SJSA1 (cell line): ENCODE measurements at places on chromosomes 1 and 21. TPM values are rescaled to one million over a fixed set of nuclear protein-coding genes. Genes with fewer than 3 reads are reported as not detected.

DNA sequence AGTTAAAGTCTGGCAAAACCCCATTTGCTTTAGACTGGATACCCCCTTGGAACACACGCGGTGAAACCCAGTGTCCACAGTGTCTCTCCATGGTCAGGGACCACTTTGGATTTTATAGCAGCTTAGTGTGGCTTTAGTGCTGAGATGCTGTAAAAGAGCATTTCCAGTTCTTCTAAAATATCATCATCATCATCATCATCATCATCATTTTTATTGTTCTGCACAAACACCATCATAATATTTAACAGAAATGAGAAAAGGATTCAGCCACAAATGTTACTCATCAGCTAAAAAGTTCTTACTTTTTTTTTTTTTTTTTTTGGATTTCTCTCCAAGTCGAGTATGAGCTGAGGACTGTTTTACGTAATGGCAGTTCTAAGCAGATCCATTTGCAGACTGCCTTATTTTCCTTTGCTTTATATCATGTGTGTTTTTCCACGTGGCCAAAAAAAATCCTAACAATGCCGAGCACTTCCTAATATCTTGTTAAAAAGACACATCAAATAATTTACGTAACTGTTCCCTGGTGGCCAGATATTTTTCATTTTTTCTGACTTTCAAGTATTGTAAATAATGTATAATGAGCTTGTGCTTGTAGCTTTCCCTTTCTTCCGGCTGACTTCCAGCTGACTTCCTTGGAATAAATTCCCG, 62.8 kb downstream of the EVA1C start:
- no peaks in the 10 kb centered on the region for H3K27me3 ChIP-seq
- no peak overlapping the region for H3K27ac ChIP-seq
- peaks cover 43% of the 10 kb centered on the region for H3K4me1 ChIP-seq
- H3K36me3 ChIP-seq, result peaks cover 6% of the 10 kb centered on the region
- H3K4me3 ChIP-seq, result no peak overlapping the region

- peak overlapping the region; percentile 74; the same call in 1 of the 2 replicates for H3K27ac ChIP-seq
- peak; percentile 12 for DNase-seq
- H3K4me3 ChIP-seq, result peak overlapping the region; percentile 99
- H3K36me3 ChIP-seq, result peaks cover 33% of the 10 kb centered on the region
These were observed 1.2 kb downstream of the ACBD3 start for GRCh38 chr1:226185141-226186036.

DNA sequence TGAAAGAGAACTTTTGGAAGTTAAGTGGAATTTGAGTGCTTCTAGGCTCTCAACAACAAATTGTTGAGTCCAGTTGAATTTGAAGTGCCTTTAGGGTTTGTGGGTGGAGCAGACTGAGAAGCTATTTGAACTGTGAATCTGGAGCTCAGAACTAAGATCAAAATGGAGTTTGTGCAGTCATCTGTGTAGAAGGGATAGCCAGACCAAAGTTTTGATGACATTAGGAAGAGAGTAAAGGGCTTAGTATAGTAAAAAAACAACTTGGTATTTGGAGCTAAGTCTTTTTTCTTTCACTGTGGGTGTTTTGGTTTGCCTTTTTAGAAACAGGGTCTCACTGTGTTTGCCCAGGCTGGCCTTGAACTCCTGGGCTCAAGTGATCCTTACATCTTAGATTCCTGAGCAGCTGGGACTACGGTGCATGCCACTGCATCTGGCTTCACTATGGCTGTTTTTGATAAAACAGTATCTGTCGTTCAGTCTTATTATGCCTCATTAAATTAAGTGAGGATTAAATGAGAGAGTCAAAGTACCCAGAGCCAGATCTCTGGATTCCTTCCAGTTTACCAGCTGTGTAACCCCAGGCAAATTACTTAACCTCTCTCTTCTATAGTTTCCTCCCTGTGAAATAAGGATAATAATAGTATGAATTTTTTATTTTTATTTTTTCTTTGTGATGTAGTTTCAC, 20.0 kb downstream of the HDAC1 start:
- no peak overlapping the region for H3K27ac ChIP-seq
- no peak for DNase-seq
- no peak overlapping the region for H3K4me3 ChIP-seq
- peaks cover 48% of the 10 kb centered on the region for H3K36me3 ChIP-seq
- H3K4me1 ChIP-seq, result peaks cover 8% of the 10 kb centered on the region

DNA sequence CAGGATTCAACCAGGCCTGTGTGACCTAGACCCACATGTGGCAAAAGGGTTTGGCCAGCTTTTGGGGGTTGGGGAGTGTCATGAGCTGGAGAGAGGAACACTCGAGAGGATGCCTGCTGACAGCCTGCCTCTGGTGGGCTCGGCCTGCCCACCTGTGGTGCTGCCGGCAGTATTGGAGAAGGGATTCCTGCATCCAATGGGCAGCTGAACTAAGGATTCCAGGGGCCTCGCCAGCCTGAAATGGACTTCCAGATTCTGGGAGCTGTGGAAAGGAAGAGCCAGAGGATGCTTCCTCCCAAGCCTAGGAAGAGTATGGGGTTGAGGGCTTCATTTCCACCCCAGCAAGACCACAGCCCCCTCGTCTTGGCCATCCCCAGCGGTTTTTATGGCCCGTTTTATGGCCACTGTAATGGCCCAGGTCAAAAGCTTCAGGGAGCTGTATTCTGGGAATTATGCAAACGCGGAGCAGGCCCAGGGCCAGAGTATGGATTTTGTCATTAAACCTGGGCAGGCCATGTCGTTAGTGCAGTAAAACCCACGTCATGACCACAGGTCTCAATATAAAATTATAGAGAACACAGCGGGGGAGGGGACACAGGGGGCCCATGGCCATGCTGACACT, 63.6 kb downstream of the TMEM53 start:
- no peaks in the 10 kb centered on the region for H3K36me3 ChIP-seq
- DNase-seq, result no peak
- H3K27ac ChIP-seq, result no peak overlapping the region
- H3K4me3 ChIP-seq, result no peak overlapping the region
- H3K4me1 ChIP-seq, result no peaks in the 10 kb centered on the region

DNA sequence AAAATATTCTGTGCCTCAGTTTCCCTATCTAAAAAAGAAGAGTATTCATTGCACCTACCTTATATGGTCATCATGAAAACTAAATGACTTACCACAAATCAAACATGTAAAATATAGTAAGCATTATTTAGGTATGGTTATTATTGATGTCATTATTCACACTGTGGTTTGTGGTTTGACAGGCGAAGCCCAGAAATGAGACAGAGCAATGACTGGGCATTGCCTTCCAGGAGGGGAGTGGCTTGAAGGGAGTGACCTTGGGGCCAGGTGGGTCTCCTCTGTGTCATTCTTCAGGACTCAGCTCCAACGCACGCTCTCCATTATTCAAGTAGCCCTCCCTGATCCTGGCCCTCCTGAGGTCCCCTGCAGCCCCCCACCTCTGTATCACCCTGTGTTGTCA, 133.7 kb downstream of the DMRTA2 start:
- no peak overlapping the region for H3K4me3 ChIP-seq
- no peak for DNase-seq
- no peak overlapping the region for H3K27ac ChIP-seq

DNA sequence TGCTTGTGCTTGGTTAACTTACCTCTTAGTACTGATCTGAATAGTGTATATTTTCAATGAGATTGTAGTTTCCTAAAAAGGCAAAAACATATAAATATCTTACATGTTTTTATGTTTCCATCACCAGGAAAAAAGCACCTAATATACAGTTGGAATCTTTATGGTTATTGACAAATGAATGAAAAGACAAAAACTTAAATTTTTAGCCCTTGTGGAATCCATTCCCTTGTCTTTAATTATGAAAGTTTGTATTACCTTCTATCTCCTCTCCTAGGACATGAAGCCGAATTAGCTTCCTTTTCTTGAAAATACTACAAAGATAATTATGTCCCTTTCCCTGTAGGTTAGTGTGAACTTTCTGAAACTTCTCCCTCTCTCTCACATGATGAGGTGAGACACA, at the start of gene OR2T12:
Gene OR2T12, minus strand, starts transcription at position 101 of the 400 bp plus-strand sequence. CDS start 7,846 bp downstream, outside the sequence.
- H3K27ac ChIP-seq, result no peak within 1 kb of the TSS
- no peaks in the 10 kb centered on the region for H3K27me3 ChIP-seq
- H3K4me3 ChIP-seq, result no peak within 1 kb of the TSS
- H3K4me1 ChIP-seq, result no peaks in the 10 kb centered on the region
- DNase-seq, result no peak

GRCh38 chr1:208714323-208714722, 470.1 kb upstream of the PLXNA2 start:
- no peak for DNase-seq
- H3K4me3 ChIP-seq, result no peak overlapping the region
- H3K36me3 ChIP-seq, result no peaks in the 10 kb centered on the region
- no peak overlapping the region for H3K27ac ChIP-seq
- no peaks in the 10 kb centered on the region for H3K27me3 ChIP-seq
- no peaks in the 10 kb centered on the region for H3K4me1 ChIP-seq

GRCh38 chr21:45374826-45375455, 30.0 kb upstream of the COL18A1 start:
- H3K4me3 ChIP-seq, result no peak overlapping the region
- H3K4me1 ChIP-seq, result peaks cover 27% of the 10 kb centered on the region
- no peak for DNase-seq
- H3K36me3 ChIP-seq, result no peaks in the 10 kb centered on the region; the same call in 1 of the 2 replicates
- H3K27me3 ChIP-seq, result no peaks in the 10 kb centered on the region
- no peak overlapping the region for H3K27ac ChIP-seq

DNA sequence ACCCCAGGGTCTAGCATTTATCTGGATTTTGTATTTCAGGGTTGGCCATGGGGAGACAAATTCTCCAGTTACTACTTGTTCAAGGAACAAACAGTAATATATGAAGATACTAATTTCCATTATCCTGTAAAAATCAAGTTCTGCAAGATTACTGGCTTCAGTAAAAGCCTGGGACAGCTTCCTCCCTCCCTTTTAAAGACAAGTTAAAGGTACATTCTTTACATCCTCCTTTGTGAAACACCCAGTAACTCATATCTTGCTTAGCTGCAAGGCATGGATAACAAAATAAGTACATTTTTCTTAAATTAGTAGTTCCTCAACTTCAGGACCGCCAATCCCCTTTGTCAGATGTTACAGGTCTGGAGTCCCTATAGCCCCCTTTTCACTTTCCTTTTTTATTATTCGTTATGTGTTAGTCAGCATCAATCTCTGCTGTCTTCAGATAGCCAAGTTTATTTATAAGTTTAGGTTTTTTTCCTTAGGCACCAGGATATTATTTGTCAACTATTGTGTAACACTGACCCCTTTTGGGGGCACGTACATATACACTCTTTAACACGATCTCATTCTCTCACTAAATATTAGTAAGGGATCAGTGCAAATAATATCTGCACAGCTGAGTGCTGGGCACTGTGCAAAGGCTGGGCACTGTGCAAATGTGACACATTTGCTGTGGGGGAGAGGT, 9.8 kb downstream of the ERRFI1 start:
- DNase-seq, result no peak
- no peaks in the 10 kb centered on the region for H3K27me3 ChIP-seq
- no peak overlapping the region for H3K4me3 ChIP-seq
- H3K27ac ChIP-seq, result no peak overlapping the region

DNA sequence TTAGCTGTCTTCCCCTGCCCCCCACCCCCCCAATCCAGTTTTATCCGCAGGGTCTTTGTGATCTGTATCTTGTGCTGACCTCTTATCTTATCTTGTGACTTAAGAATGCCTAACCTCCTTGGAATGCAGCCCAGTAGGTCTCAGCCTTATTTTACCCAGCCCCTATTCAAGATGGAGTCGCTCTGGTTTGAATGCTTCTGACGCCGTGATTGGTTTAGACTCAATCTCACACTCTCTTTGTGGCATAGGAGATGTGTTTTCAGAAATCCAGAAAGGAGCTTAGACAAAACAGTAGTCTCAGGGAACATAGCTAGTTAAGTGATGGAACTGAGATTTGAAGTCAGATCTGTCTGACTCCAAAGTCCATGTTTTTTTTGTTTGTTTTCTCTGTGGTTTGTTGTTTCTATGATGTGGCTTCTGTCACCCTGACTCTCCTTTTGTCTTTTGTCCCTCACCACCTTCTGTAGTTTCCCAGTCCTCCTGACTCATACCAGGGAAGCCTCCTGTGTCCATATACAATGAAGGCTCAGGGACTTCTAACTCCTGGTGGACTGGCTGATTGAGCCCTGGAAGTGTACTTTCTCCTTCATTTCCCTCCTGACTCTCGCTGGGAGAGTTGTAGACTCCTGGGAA, 18.1 kb upstream of the USP24 start:
- H3K27me3 ChIP-seq, result no peaks in the 10 kb centered on the region
- DNase-seq, result peak; percentile 74
- no peak overlapping the region for H3K4me3 ChIP-seq
- no peaks in the 10 kb centered on the region for H3K36me3 ChIP-seq
- H3K4me1 ChIP-seq, result peaks cover 24% of the 10 kb centered on the region

GRCh38 chr1:43994794-43995790, 3.7 kb downstream of the CCDC24 start:
- no peak overlapping the region for H3K4me3 ChIP-seq
- peaks cover 13% of the 10 kb centered on the region for H3K4me1 ChIP-seq
- no peaks in the 10 kb centered on the region for H3K36me3 ChIP-seq
- no peak overlapping the region for H3K27ac ChIP-seq
- DNase-seq, result no peak
- no peaks in the 10 kb centered on the region for H3K27me3 ChIP-seq

- DNase-seq, result no peak
- no peaks in the 10 kb centered on the region; the same call in 1 of the 2 replicates for H3K4me1 ChIP-seq
- no peak overlapping the region for H3K27ac ChIP-seq
- H3K36me3 ChIP-seq, result no peaks in the 10 kb centered on the region
- H3K27me3 ChIP-seq, result 0 out of 2 replicates have a peak, but pooled peaks cover 2% of the 10 kb centered on the region
- H3K4me3 ChIP-seq, result no peak overlapping the region
These were observed 292.1 kb upstream of the VAMP3 start for GRCh38 chr1:7478809-7479499.

ZYG11B gene
- 21.2 and 37.7 TPM in 2 replicates for total RNA-seq

TSPAN1 gene
- not detected in 2 replicates for total RNA-seq

MYBPH gene
- not detected in 2 replicates for total RNA-seq
